ENCODE measurements at places on chromosomes 5 and 9.

DNA sequence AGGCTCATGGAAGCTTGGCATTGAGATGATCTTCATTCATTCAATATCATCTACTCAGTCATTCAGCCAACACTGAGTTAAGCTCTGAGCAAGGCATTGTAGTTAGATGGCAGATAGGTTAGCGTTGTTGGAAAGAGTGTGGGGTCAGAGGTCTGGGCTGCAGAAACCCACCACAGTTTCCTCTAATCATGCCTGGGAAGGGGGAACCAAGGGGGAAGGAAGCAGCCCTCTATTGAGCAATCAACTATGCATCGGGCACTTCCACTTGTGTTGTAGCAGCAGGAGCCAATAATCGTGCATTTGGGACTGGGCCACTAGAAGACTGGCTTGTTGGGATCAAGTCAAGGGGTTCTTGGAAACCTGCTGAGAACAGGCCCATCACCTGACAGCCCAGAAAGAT lies 139.1 kb downstream of the PIP5K1B start:
- DNase-seq, result no peak

DNA sequence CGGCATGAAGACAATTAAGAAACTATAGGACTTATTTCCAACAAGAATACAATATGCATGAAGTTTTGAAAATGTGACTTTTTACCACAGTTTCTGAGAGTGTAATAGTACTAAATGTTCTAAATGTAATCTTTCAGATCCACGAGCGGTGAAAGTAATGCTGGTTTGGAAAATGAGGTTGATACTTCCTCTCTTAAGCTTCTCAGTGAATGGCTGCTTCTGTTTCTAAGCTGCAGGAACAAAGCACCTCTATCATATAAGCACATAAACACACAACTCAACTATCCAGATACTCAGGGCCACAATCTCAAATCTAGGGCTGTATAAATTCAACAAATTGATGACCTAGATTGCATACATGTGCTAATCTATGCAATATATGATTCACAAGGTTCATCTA lies 78.3 kb downstream of the LIFR start:
- DNase-seq, result no peak

- peak; percentile 32 for DNase-seq
These were observed at the start of gene MVB12B for GRCh38 chr9:126326228-126327005. TSS of gene MVB12B (plus strand) at chr9:126326829. CDS start at chr9:126326930, 101 bp downstream.

DNA sequence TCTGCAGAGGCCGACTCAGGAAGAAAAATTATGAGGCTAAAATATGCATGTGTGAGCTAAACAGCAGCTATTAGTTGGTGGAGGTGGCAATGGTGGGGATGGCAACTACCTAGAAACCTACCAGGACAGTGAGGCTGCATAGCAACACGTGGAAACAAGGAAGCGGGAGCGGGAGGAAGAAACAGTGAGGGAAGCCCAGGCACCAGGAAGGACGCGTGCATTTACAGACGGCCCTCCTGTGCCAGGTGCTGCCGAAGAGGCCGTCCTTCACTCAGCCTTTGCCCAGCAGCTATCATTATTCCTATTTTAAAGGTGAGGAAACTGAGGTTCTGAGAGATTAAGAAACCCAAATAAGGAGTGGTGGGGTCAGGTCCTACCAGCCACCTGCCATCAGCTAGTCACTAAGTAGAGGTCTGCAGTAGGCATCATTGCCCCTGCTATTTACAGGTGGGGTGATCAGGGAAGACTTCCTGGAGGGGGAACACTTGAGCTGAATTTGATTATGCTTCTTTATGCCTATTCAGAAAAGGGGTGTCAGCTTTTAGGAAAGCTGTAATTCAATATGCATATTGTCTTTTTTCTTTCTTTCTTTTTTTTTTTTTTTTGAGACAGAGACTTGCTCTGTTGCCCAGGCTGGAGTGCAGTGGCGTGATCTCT lies 125.3 kb downstream of the CRB2 start:
- DNase-seq, result no peak

DNA sequence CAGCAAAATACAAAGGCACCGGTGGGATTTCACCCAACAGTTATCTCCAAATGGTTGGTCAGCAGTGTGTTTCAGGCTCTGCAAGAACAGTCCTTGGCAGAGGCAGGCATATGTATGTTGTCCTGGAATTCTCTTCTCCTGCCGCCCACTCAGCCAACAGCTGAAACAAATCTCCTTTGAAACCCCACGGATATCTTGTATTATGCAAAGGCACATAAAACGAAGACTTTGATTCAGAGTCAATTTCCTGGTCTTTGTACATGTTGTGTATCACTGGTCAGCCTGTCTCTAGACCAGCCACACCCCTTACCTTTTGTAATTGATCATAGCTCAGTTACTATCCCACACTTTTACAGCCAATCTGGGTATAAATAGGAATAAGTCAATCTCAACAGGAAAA lies 29.2 kb downstream of the FREM1 start:
- DNase-seq, result peak; percentile 81

DNA sequence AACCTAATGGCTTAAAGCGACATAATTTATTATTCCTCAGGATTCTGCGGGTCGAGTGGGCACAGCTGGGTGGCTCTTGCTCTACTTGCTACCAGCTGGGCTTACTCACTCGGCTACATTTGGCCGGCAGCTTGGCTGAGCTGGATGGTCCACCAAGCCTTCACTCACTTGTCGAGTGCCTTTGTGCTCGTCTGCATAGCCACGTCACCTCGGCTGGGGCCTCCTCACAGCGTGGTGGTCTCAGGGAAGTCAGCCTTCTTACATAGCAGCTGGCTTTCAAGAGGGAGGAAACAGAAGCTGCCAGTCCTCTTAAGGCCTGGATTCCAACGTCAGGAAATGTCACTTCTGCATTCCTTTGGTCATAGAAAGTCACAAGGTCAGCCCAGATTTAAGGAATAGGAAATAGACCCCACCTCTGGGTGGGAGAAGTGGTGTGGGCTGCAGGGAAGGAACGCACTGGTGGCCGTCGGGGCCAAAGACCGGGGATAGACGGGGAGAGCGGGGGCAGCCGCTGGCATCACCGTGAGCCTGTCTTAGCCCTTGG lies 75.1 kb upstream of the RUFY1 start:
- no peak for DNase-seq

DNA sequence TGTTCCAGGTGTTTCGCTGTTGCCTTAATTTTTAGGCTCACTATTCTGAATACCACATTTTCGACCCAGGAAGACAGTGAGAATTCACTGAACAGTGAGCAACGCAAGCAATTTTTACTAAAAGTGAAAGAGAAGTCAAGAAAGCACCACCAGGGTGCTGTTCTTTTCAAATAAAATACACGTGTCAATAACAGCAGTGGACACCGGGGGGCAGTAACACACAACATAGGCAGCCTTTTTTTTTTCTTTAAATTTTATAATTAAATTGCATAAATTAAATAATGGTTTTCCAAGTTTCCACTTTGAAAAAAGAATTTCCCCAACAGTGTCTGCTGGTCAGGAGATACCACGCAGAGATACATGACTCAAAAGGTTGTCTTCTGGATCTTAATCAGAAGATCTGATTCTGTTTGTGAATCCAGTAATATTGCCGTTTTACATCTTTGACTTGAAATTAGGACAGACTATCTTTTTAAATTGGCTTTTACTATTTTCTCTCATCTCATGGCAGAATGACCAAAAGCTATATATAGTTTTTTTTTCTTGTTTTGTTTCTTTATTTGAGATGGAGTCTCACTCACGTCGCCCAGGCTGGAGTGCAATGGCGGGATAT lies 47.1 kb upstream of the SH3GL2 start:
- peak; percentile 39 for DNase-seq

- DNase-seq, result no peak
These were observed 14.0 kb downstream of the SLC6A3 start for GRCh38 chr5:1431021-1431811.

- DNase-seq, result no peak
These were observed 11.4 kb downstream of the ADGRV1 start for GRCh38 chr5:90570034-90570433.

DNA sequence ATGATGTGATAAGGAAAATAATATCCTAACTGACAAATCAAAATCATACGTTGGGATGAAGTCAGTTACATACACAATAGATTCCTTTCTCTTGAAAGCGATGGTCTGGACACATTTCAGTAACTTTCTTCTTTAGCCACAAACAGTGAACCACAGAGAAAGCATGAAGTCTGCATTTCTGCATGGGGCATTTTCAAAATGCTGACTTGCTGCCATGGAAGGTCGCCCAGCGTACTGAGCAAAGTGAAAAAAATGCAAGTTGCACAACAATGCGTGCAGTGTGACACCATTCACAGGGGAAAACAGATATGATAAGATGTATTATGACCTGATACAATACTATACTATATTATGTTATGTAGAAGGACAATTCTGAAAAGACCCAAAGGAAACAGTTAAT lies 146.3 kb downstream of the SNX18 start:
- peak; percentile 58 for DNase-seq

DNA sequence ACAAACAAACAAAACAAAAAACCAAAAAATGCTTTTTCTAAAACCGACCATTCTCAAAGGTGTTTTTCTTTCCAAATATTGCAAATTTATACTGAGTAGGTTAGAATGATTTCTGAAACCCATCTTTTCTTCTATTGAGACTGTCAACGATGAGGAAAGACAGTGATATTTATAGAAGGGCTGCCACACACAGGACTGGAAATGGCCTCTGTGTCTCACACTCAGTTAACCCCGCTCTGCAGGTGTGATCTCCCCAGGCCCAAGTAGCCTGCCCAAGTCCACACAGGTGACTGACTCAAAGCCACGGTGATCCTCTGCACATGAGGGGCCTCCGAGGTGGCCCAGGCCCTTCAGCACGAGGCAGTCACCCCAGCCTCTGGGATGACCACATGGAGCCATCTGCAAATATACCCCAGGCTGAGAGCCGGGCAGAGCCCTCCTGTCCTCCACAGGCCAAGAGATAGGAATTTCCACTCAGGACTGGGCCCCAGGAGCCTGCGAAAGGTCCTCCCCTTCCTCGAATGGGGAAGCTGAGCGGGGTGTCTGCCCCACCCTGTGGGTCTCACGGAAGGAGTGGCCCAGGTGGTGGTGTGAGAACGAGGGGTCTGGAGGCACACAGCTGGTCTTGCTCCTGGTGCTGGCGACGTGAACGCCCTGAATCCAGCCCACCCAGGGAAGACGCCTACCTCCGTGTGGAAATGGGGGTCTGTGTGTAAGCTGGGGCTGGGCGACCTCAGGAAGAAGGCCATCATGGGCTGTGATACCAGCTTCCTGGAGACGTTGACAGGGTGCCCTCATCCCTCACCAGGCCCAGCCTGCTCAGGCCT lies 53.0 kb upstream of the PHYKPL start:
- no peak for DNase-seq

- DNase-seq, result no peak
These were observed 105.9 kb upstream of the DAP start for GRCh38 chr5:10866913-10867312.

GRCh38 chr5:59005934-59006701 lies 423.2 kb downstream of the RAB3C start:
- DNase-seq, result no peak

DNA sequence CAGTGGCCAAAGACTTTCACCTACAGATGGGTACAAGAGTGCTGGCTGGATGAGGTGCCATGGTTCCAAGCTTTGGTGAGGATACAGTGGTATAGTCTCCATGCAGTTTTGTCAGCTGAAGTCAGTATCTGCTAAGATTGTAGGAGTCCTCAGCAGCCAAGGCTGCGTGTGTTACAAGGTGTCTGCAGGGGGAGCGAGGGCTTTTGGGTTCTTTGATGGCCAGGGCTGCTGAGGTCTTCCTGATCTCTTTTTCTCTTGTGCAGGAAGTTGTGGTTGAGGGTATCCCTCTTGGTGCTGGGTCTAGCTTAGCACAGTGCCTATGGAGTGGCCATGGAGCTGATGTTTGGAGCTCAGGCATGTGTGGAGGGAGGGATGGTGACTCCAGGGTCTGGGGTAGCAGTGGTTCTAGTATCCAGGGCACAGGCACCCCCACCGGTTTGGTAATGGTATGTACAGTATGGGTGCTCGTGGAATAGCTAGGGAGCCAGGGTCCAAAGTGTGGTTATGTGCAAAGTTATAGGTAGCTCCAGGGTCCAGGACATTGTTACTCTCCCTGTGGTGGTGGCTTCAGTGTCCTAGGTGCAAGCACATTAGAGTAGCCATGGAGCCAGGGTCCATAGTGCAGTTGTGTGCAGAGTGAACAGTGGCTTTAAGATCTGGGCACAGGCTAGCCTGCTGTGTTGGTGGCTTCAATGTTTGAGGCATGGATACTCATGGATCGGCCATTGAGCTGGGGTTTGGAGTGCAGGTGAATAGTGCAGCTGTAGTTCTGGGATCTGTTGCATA lies 36.7 kb downstream of the CNTLN start:
- no peak for DNase-seq

DNA sequence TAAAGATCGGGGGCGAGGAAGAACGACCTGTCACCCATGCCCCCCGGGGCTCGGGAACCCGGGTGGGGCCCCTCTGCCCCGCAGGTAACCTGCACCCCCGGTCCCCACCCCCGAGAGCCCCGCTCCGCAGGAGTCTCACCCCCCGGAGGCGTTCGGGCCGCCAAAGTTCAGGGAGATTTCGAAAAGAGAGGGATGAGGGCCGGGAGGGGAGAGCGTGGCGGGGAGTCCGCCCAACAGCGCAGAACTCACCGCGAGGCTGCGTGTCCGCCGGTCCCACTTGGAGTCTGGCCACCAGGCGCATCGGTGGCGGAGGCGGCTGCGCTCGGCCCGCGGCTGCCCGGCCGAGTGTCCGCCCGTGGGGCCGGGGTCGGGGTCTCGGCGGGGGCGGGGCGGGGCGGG lies at the start of gene PHF19:
Gene PHF19 (minus strand): TSS at position 347 of the 399 bp plus-strand sequence. CDS start 2,447 bp downstream, outside the sequence.
- no peak for DNase-seq

DNA sequence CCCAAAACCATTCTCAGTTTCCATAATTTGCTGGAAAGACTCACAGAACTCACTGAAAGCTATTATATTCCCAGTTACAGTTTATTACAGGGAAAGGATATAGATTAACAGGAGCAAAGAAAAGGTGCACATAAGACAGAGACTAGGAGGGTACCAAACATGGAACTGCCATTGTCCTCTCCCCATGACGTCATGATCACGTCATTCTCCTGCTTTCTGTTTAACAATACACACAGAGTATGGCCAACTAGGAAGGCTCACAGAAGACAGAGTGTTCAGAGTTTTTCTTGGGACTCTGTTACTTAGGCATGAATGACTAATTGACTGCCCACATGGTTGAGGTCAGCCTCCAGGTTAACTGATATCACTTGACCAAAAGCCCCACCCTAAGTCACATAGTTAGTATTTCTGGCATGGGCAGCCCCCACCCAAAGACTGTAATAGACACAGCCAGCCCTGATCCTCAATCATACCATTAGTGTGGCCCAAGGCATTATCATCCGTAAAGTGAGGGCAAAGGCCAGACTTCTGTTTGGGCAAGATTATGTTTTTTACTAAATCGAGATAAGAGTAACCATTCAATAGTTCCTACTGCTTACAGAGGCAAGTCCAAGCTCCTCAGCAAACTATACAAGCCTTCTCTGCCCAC lies 353.5 kb upstream of the POU5F2 start:
- DNase-seq, result no peak

- peak; percentile 94 for DNase-seq
These were observed 3.4 kb downstream of the FREM1 start for GRCh38 chr9:14906644-14907359.

GRCh38 chr5:34525761-34526160 lies 130.4 kb upstream of the RAI14 start:
- DNase-seq, result no peak
